NCI-H524 treated with DMSO at 0.1 percent for 48 hours (cell line): ENCODE measurements at places on chromosomes 11 and 22.

DNA sequence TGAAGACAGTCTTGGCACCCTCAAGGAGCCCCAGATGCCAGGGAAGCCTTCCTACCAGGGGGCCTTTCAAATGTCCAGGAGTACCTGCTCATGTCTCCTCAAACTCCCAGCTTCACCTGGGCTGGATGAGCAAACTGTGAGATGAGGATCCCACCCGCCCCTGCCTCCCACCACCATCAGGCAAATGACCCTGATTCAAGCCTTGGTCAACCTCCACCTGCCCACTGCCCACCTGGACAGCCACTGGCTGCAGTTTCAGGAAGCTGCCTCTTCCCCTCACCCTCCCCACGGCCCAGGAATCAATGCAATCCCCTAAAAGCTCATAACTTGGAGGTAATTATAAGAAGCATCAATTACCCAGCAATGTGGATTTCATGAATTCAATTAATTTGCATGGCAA is 122.7 kb downstream of the BUD13 start:
- DNase-seq, result no peak

DNA sequence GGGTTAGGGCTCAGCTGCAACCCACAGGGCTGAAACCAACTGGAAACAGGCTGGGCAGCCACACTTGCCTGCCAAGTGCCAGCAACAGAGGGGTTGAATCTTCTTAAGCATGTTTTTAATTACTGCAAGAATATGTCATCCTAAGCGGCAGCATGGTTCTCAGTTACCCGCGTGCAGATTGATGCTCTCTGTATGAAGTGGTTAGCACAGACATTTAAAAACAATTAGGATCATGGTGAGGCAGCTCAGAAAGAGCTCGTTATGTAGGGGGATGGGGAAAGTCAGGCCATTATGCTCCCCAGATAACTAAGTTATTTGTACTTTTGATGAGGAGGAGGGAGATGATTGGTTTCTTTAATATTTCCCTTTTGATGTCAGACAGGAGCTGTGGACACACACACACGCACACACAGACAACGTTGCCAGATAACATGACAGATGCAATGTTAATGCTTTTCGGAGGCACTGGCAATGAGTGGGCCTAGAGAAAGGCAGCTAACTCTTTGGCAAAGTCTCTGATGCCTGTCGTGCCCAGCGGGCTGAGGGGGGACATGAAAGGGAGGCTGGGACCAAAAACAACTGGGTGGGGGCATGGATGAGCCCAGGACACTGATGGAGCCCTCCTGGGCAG is 389.7 kb downstream of the NXPE2 start:
- DNase-seq, result peak; percentile 75

- DNase-seq, result no peak
Observed at GRCh38 chr11:60813324-60813723, 28.2 kb downstream of the MS4A10 start.

DNA sequence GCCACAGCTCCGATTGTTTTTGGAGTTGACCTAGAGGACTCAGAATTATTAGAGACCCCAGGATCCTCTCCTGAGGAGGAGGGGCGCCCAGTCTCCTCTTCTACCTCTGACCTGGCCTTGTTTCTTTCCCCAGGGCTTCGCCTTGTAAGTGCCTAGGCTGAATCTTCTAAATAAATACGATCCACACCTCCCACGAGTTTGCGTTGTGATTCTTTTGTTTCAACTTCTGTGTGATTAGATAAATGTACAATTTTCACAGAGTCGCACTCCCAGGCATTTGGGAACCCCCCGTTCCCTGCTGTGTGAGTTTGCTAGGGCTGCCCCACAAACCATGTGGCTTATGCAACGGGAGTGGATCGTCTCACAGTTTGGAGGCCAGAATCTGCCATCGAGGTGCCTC is 1.2 kb downstream of the KRTAP5-8 start:
- no peak for DNase-seq

- no peak for DNase-seq
Observed at GRCh38 chr22:47073075-47073474, 310.6 kb downstream of the TBC1D22A start.

DNA sequence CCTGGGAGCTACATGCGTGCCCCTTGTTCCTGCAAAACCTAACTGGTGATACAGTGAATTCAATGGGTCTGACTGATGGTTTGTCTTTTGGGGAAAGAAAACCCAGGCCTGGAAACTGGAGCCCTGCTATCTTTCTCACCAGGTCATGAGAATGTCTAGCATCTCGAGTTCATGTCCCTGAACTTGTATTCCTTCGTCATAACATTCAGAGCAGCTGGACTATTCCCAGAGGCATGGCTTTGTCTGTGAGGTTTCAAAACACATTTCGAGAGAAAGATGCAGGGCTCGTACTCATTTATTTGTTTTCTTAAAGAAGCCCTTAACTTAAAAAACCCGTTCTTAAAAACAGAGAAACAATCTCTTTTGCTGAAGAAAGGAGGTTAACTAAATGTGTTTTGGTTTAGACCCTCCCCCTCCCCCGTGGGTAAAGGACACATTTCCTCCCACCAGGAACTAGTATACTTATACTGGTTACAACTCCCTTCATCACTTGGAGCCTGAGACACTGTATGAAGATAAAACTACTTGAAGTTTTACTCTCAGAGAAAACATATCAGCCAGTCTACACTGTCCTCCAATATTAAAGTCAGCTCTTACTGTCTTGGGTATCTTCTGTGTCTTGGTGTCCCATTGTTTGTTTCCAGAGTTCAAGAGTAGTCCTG is 43.2 kb downstream of the ME3 start:
- no peak for DNase-seq

GRCh38 chr11:122723576-122723975 is 68.1 kb downstream of the UBASH3B start:
- DNase-seq, result no peak

DNA sequence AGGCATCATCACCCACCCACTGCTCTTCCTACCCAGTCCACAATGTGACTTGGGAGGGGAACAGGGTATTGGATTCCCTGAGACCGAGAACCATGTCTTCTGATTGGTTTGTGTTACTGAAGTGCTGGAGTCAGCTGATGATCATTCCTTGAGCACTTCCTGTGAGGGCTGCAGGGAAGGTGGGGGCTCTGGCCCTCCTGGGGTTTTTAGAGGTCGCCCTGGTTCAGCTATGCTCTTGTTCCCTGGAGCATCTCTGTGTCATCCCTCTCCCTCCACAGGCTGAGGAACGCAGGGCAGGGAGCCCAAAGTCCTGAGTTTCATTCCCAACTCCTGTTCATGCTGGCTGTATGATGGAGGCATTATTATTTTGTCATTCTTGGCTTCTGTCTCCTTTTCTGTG is 6.7 kb downstream of the ZC3H7B start:
- DNase-seq, result no peak

DNA sequence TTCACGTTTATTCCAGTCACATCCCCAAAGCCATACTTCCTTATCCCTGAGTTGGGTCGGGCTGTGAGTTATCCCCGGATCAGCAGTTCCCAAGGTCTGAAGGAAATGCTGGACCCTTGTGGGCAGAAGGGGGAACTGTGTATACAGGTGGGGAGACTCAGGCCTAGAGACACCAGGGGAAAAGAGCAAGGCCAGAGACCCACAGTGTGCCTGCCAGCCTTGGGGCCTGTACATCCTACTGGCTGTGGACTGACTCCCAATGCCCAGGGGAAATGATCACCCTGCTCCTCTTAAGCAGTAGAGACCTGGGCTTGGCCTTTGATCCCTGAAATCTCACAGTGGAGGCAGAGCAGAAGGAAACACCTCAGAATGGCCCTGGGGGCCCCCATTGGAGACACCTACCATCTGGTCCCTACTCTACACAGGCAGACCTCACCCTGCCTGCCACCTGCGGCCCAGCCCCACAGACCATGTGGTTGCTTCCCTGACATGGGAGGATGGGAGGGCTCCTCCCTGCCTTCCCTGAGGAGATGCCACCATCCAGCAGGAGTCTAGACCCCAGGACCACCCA is 1.3 kb downstream of the SELENOM start:
- DNase-seq, result no peak

- no peak for DNase-seq
Observed at GRCh38 chr22:27639248-27640086, 162.1 kb downstream of the MN1 start.

DNA sequence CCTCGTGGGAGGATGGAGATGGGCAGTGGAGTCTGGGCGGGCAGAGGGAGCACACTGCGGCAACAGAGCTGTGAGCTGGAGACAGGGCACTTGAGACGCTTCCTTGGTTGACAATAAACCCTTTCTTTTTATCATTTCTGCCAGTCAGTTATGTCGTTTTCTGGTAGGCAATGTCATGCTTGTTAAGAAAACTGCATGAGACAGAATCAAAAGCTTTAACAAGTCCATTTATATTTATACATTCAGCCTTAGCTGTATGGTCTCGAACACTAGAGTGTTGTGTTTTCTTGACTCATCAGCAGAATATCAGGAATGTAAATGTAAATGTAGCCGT is 31.9 kb downstream of the PPFIA1 start:
- DNase-seq, result no peak

GRCh38 chr11:114044042-114044871 is 15.3 kb upstream of the ZBTB16 start:
- DNase-seq, result no peak

DNA sequence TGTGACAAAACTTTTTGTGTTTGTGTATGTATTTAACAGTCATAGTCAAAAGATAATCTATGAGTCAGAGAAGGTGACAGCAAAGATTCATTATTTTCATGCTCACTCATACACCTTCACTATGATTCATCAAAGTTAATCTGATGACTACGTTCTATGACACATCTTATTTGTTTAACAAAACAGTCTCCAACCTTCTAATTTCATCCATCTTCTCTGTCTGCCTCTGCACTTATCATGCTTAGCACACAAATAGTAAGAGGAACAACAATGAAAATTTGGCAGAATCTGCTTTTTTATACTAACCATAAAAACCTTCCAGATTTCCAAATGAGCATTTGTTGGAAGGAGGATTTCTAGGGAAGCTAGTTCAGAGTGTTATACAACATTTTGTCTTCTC is 568.9 kb downstream of the LUZP2 start:
- no peak for DNase-seq

DNA sequence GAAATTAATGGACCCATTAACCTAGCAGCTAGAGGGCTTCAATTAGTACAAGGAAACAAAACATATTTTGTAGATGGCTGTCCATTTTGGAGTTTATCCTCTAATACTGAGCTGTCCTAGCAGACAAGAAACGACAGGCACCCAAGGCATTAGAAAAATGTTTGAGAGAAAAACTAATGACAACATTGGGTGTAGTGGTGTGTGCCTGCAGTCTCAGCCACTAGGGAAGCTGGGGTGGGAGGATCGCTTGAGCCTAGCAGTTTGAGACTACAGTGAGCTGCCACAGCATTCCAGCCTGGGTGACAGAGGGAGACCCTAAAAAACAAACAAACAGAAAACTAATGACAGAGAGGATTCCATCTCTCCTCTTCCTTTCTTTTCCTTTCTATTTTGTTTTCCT is 1.5 kb downstream of the A4GALT start:
- no peak for DNase-seq

GRCh38 chr22:42655693-42656092 is 6.5 kb upstream of the CYB5R3 start:
- no peak for DNase-seq

DNA sequence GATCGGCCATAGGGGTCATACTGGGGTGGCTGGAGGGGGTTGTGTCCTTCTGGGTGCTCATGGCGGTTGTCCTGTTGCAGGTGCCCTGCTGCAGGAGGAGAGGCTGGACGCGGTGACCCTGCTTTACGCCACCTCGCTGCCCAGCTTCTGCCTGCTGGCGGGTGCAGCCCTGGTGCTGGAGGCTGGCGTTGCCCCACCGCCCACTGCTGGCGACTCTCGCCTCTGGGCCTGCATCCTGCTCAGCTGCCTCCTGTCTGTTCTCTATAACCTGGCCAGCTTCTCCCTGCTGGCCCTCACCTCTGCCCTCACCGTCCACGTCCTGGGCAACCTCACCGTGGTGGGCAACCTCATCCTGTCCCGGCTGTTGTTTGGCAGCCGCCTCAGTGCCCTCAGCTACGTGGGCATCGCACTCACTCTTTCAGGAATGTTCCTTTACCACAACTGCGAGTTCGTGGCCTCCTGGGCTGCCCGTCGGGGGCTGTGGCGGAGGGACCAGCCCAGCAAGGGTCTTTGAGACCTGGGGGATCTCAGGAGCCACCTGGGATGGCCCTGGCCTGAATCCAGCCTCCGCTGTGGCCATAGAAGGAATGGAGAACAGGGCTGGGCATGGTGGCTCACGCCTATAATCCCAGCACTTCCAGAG is 11.1 kb downstream of the SLC35E4 start:
- no peak for DNase-seq

GRCh38 chr11:95451682-95452081 is 220.7 kb upstream of the SESN3 start:
- no peak for DNase-seq

DNA sequence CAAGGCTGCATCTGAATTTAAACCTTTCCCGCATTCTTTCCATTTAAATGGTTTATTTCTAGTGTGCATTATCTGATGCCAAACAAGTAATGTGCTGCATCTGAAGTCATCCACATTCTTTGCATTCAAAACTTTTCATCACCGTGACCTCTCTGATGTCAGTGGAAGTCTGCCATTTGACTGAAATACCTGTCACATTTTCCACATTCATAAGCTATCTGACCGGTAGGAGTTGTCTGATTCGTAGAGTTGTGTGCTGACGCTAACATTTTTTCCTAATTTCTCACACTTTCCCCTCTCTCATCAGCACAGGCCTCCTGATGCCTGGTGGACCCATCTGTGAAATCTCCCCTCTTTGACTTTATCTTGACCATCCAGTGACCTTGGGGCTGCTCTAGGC is 79.9 kb upstream of the BARX2 start:
- DNase-seq, result no peak

DNA sequence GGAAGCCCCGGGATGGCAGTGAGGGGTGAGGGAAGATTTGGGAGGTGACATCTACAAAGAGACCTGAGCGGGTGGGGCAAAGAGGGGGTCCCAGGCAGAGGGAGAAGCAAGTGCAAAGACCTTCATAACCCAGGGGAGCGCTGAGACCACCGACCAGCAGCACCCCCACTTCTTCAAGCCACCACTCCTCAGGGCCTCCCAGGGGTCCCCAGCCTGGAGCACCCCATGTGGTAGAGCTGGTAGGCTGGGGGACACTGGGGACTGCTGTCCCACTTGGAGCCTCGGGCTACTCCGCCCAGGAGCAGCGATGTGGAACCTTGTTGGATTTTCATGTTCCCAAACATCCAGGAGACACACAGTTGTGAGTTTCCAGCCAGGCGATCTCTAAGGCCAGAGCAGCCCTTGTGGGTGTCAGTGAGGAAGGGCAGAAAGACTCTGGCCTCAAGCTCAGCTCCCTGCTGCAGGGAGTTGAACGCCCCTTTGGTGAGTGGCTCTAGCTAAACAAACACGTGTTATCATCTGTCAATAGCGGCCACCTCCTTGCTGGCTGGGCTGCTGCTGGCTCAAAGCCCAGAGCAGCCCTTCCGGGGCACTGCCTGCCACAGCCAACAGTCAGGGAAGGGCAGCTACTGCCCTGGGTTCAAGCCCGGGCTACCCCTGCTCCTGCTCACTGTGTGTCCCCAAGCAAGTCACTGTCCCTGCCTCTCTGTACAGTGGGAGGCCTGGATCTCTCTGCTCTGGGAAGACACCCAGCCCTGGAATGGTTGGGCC is 25.7 kb upstream of the CHKA start:
- no peak for DNase-seq

GRCh38 chr11:36306888-36307287 is 10.8 kb downstream of the PRR5L start:
- no peak for DNase-seq
